ENCODE measurements at places on chromosomes 4 and X.

- DNase-seq, result no peak
These were observed 129.3 kb upstream of the CHRDL1 start for GRCh38 chrX:110924871-110925270.

GRCh38 chr4:113531572-113531971 is 230.0 kb downstream of the CAMK2D start:
- DNase-seq, result no peak

- DNase-seq, result no peak
These were observed 238.9 kb downstream of the NR3C2 start for GRCh38 chr4:148203056-148203898.

GRCh38 chrX:28847423-28847822 is 260.2 kb downstream of the IL1RAPL1 start:
- DNase-seq, result no peak

DNA sequence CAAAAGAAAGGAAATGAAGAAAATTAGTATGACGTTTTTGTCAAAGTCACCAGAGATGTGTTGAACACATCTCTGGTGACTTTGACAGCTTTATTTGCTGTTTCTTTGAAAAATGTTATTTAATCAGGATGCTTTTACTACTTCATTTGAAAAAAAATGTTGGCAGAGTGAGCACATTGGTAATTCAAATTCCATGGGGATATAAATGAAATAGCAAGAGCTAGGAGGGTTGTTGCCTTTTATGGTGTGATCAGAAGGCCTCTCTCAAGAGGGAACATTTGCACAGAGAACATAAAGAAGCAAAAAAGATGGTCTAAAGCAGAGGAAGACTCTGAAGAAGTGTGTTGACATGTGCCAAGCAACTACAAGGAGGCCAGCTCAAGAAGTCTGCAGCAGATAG is 46.6 kb upstream of the CXCL8 start:
- DNase-seq, result no peak

GRCh38 chr4:2418650-2419571 is at the start of gene CFAP99:
CFAP99 (plus strand) TSS chr4:2418955.
- peak; percentile 34 for DNase-seq

Data from SHP77 treated with DMSO at 0.1 percent for 48 hours (cell line).